Endothelial cell of umbilical vein (primary cell): ENCODE measurements at places on chromosomes 3 and 15. TPM values are rescaled to one million over a fixed set of nuclear protein-coding genes. Genes with fewer than 3 reads are reported as not detected.

DNA sequence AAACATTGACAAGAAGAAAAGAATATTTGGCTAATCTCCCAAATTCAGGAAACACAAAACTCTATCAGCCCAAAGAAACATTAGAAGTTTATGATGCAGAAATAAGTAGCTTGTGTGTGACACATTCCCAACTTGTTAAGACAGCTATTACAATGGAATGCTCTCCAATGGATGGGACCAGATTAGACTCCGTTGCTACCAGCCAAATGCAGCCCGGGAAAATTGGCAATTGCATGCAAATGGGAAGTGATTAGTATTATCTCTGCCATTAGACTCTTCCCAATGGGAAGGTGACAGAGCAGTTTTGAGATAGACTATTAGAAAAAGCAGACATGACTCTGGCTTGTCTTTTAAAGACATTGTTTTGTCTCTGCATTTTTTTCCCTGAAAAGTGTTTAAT is 37.4 kb upstream of the KCNMB2 start:
- no peak overlapping the region for H3K4me3 ChIP-seq
- H3K27me3 ChIP-seq = no peaks in the 10 kb centered on the region
- DNase-seq = no peak
- no peaks in the 10 kb centered on the region for H3K4me1 ChIP-seq
- H3K27ac ChIP-seq = no peak overlapping the region

The GOLGA8H gene
- total RNA-seq = 2.3 and 3.3 TPM in 2 replicates

DNA sequence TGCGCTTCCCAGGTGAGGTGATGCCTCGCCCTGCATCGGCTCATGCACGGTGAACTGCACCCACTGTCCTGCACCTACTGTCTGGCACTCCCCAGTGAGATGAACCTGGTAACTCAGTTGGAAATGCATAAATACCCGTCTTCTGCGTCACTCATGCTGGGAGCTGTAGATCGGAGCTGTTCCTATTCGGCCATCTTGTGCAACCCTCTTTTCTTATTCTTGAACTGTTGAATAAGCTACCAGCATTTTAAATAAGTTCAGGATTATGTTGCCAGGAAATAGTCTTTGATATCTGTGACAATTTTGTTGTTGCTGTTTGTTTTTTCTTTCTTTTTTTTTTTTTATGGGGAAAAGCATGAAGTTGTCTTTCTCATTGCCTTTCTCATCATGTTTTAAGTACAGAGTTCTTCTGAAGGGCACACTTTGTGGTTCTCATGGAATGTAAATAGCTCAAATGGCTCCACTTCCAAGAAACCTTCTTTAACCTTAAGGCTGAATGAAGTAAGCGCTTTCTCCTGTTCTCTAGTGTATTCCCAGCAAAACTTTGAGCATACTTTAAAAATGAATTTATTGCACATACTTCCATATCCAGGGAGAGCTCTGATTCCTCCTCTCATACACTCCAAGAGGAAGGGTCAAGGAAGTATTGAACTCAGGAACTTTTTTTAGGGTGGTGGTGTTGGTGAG is 468.0 kb upstream of the TBL1XR1 start:
- DNase-seq = no peak
- H3K4me3 ChIP-seq = no peak overlapping the region

The C3orf22 gene
- not detected in 2 replicates for total RNA-seq

The CLRN1 gene
- total RNA-seq = not detected in 2 replicates

The RHCG gene
- total RNA-seq = not detected in 2 replicates

The ZIC1 gene
- total RNA-seq = not detected in 2 replicates

DNA sequence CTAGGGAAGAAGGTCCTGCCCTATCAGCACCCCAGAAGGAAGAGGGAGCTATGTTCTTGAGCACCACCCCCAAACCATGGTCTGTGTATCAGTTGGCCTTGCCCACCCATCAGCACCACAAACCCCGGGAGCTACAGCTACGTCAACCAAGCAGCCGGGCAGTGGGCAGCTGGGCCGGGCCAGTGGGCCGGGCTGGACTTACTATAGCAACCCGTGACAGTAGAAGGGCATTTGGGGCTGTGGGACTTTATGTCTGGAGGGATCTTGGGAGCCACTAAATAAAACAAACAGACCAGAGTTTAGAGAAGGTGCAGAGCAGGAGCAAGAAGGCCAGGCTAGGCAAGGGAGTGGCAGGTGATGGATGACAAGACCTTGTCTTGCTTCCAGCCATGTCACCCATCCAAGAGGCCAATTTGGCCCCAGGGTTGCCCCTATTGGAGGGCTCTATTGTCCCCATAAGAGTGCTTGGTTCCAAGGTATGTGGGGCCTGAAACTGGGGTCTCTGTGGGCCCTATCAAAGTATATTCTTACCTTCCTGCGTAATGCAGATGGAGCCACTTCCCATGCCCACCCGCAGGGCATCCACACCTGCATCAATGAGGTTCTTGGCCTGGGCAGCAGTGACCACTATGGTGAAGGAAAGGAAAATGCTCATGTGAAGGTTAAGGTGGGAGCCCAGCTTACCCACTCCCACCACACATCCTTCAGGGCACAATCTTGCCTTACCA is 3.2 kb downstream of the IMPDH2 start:
- no peak overlapping the region for H3K27ac ChIP-seq
- no peak overlapping the region for H3K4me3 ChIP-seq
- H3K27me3 ChIP-seq = no peaks in the 10 kb centered on the region
